ENCODE measurements at places on chromosomes 4 and X. TPM values are rescaled to one million over a fixed set of nuclear protein-coding genes. Genes with fewer than 3 reads are reported as not detected.

The C4orf46 gene
- polyA plus RNA-seq, result 22.5 TPM

The PWWP3B gene
- polyA plus RNA-seq, result 4.8 TPM

The VAMP7 gene
- polyA plus RNA-seq, result 40.2 TPM

The PABPC5 gene
- 6.5 TPM for polyA plus RNA-seq

The DCAF4L1 gene
- 0.24 TPM for polyA plus RNA-seq

The XAGE1B gene
- not detected for polyA plus RNA-seq

The LRAT gene
- 0.10 TPM for polyA plus RNA-seq

The USP17L15 gene
- not detected for polyA plus RNA-seq

DNA sequence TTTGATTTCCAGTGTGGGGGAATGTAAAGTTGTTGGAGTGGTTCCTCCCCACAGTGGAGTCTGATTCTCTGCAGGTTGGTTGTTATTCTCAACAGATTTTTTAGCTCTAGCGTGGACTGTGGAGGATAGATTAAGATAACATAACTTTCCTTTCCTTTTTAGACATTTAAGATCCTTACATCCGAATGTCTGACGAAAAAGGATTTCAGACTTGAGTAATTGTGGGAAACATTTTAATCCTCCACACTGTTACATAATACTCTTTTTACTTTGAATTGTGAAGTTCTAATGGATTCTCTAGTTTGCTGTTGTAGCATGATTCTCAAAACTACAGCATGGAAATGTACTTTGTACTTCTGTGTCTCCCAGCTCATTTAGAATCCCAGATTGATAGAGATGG is 107.8 kb downstream of the ARHGAP10 start:
- no peak for DNase-seq

- no peak for DNase-seq
These were observed 644.1 kb upstream of the GNPDA2 start for GRCh38 chr4:45370408-45370807.

GRCh38 chr4:52982255-52982945 is 120.3 kb downstream of the RASL11B start:
- no peak for DNase-seq

DNA sequence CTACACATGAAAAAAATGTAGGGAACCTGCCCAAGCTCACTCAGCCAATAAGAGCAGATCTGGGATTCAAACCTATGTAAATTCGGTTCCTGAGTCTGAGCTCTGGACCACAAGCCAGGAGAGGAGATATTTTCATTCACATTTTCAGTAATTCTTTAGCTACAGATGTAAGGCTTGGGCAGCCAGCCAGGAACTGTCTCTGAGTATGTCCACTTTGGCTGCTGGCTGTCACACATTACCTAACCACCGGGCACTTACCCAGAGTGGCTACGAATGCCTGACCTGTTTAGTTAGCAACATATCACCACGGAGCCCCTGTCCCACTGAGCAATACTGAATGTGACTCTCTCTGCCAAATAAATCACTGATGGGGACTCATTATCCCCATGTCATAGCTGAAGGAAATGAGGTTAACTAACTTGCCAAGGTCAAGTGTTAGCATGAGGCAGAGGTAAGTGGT is 15.3 kb downstream of the USP46 start:
- peak; percentile 71 for DNase-seq

DNA sequence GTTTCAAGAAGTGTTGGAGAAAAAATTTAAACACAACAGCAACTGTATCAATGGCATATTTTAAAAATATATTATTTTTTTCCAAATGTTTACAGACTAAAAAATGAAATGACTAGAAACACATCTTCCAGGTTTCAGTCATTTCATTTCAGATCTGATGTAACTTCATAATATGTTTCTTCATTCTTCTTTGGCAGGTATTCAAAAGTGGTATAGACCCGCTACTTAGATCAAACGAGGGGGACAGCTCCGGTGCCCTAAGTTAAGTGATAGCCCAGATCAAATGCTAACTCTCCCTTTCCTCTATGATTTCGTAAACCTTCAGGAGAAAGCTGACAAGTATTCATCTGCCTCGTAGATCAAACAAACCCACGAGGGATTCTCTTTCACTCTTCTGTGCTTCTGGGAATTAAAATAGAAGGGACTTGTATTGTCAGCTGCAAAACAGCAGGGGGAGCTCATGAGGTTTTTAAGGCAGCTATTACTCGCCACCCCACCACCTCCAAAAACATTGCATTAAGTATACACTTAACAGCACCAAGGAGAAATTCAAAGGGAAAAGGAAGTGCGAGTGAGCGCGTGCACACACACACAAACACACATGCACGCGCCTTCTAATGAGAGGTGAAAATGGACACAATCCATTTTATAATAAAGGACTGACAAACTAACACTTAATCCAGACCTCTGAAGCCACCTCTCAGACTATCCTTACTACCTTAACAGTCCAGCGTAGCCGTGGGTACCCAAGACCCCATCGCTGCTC is 21.4 kb downstream of the HELT start:
- DNase-seq, result no peak

- peak; percentile 68 for DNase-seq
These were observed 16.1 kb upstream of the ATP8A1 start for GRCh38 chr4:42673082-42673425.

GRCh38 chr4:114132199-114132598 is 152.8 kb upstream of the ARSJ start:
- DNase-seq, result no peak

GRCh38 chr4:8694226-8694625 is 101.7 kb downstream of the CPZ start:
- DNase-seq, result no peak

GRCh38 chrX:15451913-15452312 is 41.2 kb downstream of the PIR start:
- no peak for DNase-seq

- DNase-seq, result no peak
These were observed 56.4 kb downstream of the SPOCK3 start for GRCh38 chr4:167177925-167178324.

DNA sequence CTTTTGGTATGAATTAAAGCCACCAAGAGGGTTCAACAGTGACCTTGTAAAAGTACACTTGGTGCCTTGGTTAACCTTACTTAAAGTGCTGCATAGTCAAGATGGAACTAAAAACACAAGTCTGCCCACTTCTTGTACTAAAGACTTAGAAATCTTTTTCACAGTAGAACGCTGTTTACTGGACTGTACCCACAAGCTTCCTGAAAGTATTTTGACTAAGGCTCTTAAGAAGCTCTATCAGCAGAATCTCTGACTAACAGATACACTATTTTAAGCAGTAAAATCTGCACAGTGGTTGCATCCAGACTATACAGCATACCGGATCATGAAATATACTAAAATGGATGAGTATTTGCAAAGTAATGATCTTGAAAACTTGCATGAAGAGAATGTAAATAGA is 7.2 kb downstream of the RAB28 start:
- no peak for DNase-seq

DNA sequence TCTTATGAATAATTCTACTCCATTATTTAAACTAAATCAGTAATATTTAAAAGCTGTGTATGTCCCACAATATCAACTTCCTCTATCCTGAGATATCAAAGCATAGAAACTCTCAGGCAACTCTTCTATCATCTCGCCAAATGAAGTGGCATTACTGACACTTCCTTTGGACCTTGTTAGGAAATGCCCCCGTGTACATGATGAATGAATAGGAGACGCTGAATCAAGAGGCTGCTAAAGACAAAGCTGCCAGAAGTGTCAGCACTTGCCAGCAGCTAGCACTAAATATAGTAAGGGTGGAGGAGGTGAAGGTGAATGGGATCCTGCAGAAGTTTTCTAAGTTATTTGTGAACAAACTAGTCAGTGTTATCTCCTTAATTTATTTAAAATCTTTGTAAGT is 99.5 kb upstream of the BLTP1 start:
- no peak for DNase-seq

GRCh38 chr4:108359130-108359985 is 190.6 kb upstream of the LEF1 start:
- no peak for DNase-seq

DNA sequence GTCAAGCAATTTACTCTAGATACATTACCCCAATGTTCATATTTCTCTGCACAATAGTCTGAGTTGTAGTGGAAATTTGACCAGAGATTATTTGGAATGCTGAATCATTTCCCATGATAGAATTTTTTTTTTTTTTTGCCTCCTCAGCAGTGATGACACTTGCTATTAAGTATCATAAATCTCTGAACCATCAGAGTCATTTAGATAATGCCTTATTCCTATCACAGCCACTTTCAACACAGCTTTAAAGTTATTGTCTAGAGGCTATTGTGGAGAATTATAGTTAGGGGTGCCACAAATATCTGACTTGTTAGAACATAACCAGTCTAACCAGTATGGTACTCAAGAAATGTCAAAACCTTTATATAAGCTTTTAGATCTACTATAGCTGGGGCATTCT is 79.8 kb downstream of the LCORL start:
- DNase-seq, result no peak

DNA sequence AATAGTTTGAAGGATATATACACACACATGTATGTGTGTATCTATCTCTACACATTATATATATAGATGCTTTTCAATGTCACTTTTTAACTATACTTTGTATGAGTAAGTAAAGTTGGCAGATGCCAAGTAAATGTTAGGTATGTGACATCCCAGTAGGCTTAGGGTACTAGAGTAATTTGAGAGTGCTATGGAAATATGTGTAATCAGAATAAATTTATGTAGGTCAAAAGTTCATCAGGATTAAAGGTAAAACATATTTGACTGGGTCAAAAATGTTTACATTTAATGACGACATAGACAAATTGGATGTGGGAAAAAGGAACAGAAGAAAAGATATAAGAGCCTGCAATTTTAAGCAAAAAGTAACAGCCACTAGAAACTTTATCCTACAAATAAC is 588.8 kb downstream of the ANKRD50 start:
- no peak for DNase-seq

- no peak for DNase-seq
These were observed 22.4 kb downstream of the TSC22D3 start for GRCh38 chrX:107753187-107753586.

DNA sequence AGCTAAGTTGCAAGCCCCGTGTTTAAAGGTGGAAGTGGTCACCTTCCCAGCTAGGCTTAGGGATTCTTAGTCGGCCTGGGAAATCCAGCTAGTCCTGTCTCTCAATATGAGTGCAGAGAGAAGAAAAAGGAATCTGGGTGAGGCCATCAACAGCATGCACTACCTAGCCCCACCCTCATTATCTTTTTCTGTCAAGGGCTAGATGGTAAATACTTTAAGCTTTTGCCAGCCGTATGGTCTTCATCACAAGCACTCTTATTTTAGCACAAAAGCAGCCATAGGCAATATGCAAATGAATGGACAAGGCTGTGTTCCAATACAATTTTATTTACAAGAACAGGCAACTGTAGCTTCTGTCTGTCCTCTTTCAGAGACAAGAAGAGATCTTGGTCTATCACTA is 282.9 kb downstream of the ZNF674 start:
- DNase-seq, result no peak

DNA sequence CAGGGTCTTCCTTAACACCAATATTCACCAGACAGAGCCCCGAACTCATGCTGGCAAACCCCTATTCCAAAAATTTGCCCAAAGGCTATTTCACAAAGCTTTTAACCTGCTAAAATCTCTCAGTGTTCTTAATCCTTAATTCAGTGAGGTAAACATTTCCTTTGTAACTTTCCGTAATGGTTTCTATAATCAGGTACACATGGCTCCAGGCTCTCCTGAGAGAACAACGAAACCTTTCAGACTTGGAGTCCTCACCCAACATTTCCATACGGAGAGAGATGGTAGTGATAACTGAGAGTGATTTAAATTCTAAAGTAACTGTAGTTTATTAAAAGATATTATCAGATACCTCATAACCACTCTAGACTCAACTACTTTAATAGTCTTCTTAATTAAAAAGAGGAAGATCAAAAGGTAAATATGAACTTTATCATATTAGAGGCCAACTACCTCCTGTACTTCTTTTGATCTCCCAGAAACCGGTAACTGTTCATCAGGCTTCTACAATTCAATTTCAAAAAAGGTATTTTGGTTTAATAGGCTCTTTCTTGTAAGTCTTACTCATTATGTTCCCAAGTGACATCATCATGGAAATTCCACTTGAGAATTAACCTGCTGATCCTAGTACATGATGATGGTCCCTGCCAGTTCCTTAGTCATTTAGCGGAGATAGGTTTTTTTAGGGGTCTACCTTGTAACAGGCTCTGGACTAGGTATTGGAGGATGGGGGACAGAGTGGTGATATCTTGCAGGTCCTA is 91.4 kb upstream of the UCP1 start:
- DNase-seq, result no peak
